ENCODE measurements at places on chromosomes 6 and 20. TPM values are rescaled to one million over a fixed set of nuclear protein-coding genes. Genes with fewer than 3 reads are reported as not detected.

DNA sequence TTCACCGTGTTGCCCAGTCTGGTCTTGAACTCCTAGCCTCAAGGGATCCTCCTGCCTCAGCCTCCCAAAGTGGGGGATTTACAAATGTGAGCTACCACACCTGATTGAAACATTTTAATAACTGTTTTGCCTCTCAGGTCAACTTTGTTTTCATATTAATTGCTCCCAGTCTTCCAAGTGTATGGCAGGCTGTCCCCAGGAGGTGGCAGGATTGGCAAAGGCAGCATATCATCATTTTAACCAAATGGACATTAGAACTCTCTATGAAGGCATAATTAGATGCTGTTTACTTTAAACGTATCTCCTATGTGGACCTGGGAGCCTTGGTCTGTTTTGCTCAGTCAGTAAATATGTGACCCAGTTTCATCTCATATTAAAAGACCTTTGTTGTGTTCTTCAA, 59.2 kb upstream of the CSE1L start:
- DNase-seq = no peak

DNA sequence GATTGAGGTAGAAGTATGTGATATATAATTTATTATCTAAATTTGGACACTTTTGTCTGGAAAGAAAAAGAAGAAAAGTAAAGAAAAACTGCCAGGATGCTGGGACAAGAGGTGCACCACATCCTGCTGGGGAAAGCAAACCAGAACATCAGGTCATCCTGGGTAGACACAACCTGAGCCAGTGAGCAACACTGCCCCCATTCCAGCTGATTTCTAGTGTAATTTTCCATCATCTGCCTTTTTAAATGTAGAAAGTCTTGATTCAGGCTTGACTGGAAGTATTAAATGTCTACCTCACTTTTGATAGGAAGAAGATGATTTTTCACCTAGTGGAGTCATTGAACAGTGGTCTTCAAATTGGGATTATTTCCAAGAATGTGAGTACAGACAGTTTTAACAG, 1164.5 kb upstream of the CITED2 start:
- no peak for DNase-seq

GRCh38 chr6:3455147-3455568, 1.7 kb downstream of the SLC22A23 start:
- peak; percentile 65 for DNase-seq

DNA sequence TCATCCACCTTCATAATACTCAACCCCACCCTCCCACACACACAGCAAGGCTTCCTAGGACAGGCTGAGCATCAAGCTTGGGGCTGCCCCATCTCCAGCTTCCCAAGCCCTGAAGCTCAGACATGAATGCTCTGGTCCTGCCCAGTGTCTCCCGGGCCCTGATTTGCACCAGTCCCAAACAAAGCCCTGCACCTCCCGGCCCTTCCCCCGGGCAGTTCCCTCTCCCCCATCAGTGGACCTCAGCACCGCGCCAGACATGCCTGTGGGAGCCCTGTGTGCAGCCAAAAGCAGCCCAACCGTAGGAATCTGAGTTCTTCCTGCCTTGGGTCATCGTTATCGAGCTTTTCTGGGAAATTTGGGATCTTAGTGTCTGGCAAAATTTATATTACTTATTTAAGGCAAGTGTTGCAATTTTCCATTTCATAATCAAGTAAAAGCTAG, 63.5 kb downstream of the THBS2 start:
- DNase-seq = peak; percentile 38

The HSPA1L gene
- total RNA-seq = 1.2 TPM

All from mucosa of descending colon (tissue), 3 donors.